ENCODE measurements at places on chromosomes 1 and 21. TPM values are rescaled to one million over a fixed set of nuclear protein-coding genes. Genes with fewer than 3 reads are reported as not detected.

- H3K4me3 ChIP-seq: no peak overlapping the region
- H3K36me3 ChIP-seq: no peaks in the 10 kb centered on the region
- no peaks in the 10 kb centered on the region for H3K27me3 ChIP-seq
- no peak for DNase-seq
- H3K4me1 ChIP-seq: no peaks in the 10 kb centered on the region
These were observed 2.2 kb upstream of the IRF6 start for GRCh38 chr1:209808059-209808581.

DNA sequence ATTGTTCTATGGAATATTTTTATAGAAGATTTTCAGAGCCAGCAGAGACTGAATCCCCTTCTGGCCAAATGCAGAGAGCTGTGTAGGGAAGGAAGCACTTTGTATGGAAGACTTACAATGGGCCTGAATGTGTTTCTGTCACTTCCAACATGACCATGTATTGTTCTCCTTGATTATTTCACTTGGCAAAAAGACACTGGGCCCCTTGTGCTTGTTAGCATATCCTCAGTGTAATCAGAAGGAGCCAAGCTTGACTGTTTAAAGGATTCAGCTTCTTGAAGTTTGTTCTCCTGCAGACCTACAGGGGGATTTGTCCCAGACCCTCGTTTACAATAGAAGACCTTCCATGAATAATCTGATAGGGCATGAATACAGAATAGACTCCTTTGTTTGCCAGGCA lies 48.1 kb upstream of the UBE2U start:
- no peaks in the 10 kb centered on the region for H3K4me1 ChIP-seq
- no peak overlapping the region for H3K27ac ChIP-seq
- H3K4me3 ChIP-seq: no peak overlapping the region
- DNase-seq: no peak

AUNIP gene
- 0.74 TPM for total RNA-seq

GRCh38 chr1:237031480-237031879 lies 10.5 kb upstream of the RYR2 start:
- H3K27me3 ChIP-seq: no peaks in the 10 kb centered on the region
- no peak overlapping the region for H3K27ac ChIP-seq
- no peak overlapping the region for H3K4me3 ChIP-seq
- peaks cover 4% of the 10 kb centered on the region for H3K4me1 ChIP-seq

DNA sequence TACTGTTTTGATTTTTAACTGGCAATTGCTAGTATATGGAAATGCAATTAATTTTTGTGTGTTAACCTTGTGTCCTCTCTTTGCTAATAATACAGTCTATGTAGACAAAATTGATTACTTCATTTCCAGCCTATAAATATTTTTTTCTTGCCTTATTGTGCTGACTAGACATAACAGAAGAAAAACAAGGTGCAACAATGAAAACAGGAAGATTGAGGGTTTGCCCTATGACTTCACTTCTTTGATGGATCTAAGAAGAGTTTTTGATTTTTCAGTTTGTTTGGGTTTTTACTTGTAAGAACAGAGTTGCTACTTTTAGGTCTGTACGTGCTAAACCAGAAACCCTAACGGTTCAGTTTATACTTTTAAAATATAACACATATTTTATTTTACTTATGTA lies 8.5 kb upstream of the CNIH4 start:
- no peaks in the 10 kb centered on the region for H3K27me3 ChIP-seq
- DNase-seq: no peak
- H3K27ac ChIP-seq: no peak overlapping the region
- no peaks in the 10 kb centered on the region for H3K4me1 ChIP-seq
- H3K4me3 ChIP-seq: no peak overlapping the region
